GF-D8 (cell line): ENCODE measurements at places on chromosomes 3 and 15.

GRCh38 chr3:61828184-61828874 is 267.0 kb downstream of the PTPRG start:
- DNase-seq = no peak

GRCh38 chr3:115239717-115240116 is 92.6 kb upstream of the ZBTB20 start:
- no peak for DNase-seq

DNA sequence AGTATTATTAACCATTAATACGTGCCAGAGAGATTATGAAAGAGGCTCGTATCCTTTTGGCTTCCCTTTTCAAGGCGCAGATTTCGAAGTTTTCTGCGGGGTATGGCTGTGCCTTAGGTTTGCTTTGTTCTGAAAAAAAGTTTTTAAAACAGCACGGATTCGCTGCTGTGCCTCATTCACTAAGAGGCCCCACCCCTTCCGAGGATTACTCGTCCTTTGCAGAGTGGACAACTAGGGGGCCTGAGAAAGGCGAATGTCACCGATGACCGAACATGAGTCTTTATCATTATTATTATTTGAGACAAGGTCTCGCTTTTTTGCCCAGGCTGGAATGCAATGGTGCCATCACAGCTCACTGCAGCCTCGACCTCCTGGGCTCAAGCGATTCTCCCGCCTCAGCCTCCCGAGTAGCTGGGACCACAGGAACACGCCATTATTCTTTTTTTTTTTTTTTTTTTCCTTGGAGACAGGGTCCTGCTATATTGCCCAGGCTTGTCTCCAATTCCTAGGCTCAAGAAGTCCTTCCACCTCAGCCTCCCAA is 684 bp upstream of the RPS27L start:
- DNase-seq = no peak

GRCh38 chr3:126147147-126147931 is 33.0 kb downstream of the ALDH1L1 start:
- DNase-seq = no peak

- DNase-seq = no peak
Observed at GRCh38 chr3:110938629-110939028, 133.0 kb upstream of the NECTIN3 start.

- no peak for DNase-seq
Observed at GRCh38 chr3:196397941-196398340, 34.3 kb downstream of the UBXN7 start.

DNA sequence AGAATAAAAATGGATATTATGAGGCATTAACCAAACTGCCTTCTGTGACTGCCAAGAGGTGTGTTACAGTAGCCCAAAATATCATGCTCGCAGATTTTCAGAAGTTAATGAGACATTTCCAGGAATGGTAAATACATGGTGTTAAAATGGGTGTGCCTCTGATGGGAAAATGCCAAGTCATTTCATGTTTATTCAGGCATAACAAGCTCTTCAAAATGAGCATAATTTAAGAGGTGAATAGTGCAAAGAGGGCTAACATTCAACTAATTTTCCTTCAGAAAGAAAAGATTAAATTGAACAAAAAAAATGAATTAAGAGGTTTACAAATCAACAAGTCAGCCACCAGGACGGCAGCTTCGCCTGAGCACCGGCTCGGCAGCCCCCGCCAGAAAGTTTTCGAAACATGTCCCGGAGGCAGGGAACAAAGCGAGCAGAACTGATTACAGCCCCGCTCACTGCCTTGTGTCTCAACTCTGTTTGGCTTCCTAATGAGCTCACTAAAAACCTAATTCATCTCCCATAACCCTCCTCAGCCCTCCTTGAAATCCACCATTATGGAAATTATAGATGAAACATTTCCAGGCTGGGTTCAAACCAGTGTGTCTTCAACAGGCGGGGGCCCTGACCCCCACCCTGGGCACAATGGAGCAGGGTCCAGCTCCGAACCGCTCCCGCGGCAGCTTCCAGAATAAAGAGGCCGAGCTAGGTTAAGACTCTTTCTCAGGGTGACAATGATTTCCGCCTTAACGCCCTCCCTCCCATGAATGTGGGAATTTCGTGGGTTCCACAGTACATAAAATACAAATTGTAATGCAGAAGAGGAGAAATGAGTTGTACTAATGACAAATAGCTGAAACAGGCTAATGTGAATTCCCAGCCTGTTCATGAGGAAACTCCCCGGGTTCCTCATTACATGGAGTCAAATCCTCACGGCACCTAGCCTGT is 43.9 kb downstream of the MEIS2 start:
- DNase-seq = no peak

GRCh38 chr15:101022306-101022705 is 103.1 kb downstream of the LRRK1 start:
- DNase-seq = no peak

- no peak for DNase-seq
Observed at GRCh38 chr3:144229953-144230352, 258.3 kb downstream of the DIPK2A start.

DNA sequence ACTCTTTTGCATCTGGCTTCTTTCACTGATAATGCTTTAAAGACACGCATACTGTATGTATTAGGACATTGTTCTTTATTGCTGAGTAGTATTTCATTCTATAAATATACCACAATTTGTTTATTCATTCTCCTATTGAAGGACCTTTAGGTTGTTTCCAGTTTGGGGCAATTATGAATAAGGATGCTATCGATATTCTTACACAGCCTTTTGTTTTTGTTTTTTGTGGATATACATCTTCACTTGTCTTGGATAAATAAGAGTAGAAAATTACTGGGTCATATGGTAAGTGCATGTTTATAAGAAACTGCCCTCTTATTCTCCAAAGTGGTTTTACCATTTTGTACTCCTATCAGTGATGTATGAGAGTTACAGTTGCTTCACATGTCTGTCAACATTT is 61.8 kb upstream of the GOLGA6B start:
- no peak for DNase-seq

- DNase-seq = no peak
Observed at GRCh38 chr15:47041301-47041700, 676.0 kb upstream of the SEMA6D start.

DNA sequence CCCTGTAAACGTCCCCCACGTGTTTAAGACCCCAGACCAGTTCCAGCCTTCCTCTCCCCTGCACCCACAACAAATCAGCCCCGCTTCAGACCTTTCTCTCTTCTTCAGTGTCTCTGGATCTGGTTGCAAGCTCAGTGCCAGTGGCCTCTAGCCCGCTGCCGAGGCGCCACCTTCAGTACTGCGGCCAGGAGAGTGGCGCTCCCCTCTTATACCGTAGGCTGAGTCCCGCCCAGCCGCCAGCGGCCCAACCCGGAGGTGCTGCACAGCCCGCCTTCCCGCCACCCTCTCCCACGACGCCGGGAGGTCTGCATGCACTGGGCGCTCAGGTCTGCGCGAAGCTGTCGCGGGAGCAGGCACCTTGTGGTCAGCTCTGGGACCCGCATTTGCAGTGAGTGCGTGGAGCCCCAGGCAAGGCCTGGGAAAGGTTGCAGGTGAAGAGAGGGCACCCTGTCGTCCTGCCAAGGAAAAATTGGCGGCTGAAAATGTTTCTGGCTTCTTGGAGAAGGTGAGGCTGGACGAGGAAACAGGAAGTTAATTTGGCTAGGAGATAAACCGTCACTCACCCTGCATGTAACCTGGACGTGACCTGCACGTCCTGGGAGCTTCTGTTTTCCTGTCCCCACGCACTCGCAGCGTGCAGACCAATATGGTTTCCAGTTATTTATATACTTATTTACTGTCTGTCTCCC is at the start of gene C2CD4B:
Gene C2CD4B, minus strand, starts transcription at position 182 of the 689 bp plus-strand sequence. CDS start 301 bp downstream, outside the sequence.
- no peak for DNase-seq

DNA sequence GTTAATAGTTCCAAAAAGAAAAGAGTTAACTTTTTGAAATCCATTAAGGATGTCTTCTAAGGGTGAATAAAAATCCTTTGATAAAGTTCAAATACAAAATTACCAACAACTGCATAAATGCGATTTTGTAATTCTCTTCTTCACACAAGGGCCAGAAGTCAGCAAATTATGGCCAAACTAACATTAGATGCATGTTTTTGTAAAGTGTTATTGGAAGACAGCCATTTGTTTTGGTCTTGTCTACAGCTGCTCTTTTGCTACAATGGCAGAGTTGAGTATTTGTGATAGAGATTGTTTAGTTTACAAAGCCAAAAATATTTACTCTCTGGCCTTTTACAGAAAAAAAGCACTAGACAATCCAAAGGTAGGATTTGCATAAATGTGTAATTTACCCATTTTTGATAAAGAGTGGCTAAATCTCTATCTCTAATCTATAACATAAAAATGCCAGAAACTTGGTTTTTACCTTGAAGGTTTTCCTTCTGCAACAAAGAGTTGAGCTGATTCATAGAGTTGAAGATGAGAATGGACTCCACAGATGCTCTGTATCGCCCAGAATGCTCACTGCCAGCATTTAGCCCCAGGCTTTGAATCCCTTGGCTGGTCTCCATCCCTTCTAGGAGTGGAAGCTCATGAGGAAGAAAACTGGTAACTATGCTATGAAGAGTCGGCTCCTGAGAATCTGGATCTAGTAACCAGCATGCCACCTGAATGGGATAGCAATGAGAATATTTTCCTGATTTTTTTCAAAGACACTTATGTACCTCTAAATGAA is 64.5 kb downstream of the POLQ start:
- no peak for DNase-seq

GRCh38 chr3:17625133-17625532 is 117.3 kb downstream of the TBC1D5 start:
- DNase-seq = no peak

DNA sequence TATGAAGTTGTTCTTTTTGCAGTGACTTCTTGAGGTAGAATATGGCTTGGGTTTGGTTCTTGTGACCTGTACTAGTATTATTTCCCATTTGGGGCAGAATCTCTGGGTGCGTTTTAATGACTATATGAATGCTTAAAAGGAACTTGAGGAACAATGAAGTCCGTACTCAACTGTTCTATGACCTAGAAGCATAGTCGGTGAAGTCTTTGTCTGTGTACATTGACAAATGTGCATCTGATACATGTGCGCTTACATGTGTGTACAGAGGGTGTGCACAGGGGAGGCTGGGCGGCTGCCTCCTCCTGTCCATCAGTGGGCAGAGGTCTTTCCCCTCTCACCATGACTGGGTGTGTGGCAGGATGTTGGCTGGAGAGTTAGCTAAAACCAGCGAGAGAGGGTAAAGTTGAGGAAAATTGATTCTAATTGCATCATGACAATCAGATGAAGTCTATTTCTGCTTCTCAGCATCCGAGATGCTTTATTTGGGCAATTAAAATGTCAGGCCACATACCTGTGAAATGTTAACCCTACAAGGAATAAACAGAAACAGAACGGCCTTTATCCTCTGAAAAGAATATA is 1.0 kb upstream of the NR2F2 start:
- no peak for DNase-seq

DNA sequence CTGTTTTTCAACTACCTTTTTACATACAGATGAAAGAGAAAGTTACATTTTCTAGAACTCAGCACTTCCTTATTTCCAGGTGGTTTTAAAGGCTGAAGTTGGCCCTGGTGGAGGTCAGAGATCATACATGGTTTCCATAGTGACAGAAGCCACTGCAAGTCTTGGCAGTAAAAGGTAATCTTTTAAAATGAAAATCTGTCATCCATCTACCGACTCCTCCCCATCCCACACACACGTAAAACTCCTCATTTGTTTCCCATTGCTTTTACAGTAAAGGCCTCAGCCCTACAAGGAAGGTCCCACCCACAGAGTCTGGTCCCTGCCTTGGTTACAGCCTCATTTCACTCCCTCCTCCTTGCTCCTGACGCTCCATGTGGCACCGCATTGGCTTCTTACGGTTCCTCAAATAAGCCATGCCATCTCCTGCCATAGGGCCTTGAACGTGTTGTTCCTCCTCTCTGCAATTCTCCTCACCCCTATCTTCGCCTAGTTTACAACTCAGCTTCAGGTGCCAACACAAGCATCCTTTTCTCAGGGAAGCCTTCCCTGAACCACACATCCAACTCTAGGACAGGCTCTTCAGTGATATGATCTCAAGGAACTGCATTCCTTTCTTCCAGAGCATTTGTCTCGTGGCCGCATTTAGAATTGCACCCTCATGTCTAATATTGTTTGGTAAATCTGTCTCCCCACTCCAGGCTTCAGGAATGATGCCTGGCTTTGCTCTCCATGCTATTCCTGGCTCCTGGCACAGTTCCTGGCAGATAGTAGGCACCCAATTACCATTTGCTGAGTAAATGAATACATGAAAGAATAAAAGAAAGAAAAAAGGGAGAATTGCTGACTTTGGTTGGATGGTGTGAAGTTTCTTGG is 2.6 kb downstream of the CYP19A1 start:
- no peak for DNase-seq

DNA sequence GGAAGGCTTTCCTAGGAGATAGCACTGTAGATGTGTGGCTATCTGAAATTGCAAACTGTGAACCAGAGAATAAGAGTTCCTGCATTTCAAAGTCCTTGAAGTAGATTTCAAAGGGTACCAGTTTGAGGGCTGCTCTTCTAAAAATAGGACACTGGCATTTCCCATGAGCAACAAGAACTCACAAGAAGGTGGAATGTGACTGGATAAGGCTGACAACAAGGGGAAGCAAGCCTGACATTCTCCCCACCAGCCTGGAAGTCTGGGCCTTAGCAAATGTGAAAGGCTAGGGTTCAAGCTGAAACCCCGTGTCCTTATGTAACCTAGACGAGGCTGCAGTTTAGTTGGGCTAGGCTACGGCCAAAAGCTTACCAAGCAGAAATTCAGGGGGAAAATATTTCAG is 18.7 kb upstream of the TJP1 start:
- DNase-seq = no peak

GRCh38 chr15:57037548-57037947 is 119.1 kb downstream of the TCF12 start:
- no peak for DNase-seq

DNA sequence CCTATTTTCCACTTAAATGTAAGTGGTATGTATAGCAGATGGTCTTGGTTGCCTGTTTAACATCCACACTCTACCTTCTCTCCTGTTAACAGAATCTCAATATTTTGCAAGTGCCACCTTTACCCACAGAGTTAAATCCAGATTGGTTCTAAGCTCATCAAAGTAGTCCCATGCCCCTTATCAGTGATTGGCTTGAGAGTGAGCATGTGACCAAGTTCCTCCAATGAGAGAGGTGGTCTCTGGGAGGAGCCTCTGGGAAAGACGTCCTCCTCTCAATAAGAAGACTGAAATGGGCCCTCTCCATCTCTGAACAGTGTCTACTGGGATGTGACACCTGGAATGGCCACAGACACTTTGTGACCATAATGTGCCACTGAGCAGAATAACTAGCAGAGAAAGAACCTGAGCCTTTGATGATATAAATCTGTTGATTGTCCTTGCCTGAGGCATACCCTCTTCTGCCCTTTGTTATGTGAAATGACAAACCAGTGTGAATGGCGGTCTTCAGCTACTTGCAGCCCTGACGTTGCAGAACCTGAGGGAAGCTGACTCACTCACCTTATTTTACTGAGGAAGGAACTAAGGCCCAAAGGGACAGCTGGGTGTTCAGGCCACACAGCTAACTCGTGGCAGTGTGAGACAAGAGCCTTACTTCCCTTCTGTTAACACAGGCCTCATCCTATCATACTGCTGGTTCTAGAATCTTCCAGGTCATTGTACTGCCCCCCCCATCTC is 42.4 kb upstream of the LARS2 start:
- no peak for DNase-seq

- DNase-seq = no peak
Observed at GRCh38 chr3:61354604-61355003, 103.4 kb upstream of the FHIT start.

- DNase-seq = no peak
Observed at GRCh38 chr15:29270976-29271375, 1.4 kb upstream of the NSMCE3 start.

- DNase-seq = no peak
Observed at GRCh38 chr3:133520286-133520685, 53.2 kb upstream of the CDV3 start.

GRCh38 chr3:10629671-10630040 is 124.3 kb upstream of the ATP2B2 start:
- no peak for DNase-seq

GRCh38 chr3:129837065-129837642 is 56.4 kb downstream of the TMCC1 start:
- DNase-seq = no peak
